ENCODE measurements at places on chromosomes 5 and 9. TPM values are rescaled to one million over a fixed set of nuclear protein-coding genes. Genes with fewer than 3 reads are reported as not detected.

GRCh38 chr5:120599576-120599975 lies 135.5 kb downstream of the PRR16 start:
- no peak for DNase-seq

DNA sequence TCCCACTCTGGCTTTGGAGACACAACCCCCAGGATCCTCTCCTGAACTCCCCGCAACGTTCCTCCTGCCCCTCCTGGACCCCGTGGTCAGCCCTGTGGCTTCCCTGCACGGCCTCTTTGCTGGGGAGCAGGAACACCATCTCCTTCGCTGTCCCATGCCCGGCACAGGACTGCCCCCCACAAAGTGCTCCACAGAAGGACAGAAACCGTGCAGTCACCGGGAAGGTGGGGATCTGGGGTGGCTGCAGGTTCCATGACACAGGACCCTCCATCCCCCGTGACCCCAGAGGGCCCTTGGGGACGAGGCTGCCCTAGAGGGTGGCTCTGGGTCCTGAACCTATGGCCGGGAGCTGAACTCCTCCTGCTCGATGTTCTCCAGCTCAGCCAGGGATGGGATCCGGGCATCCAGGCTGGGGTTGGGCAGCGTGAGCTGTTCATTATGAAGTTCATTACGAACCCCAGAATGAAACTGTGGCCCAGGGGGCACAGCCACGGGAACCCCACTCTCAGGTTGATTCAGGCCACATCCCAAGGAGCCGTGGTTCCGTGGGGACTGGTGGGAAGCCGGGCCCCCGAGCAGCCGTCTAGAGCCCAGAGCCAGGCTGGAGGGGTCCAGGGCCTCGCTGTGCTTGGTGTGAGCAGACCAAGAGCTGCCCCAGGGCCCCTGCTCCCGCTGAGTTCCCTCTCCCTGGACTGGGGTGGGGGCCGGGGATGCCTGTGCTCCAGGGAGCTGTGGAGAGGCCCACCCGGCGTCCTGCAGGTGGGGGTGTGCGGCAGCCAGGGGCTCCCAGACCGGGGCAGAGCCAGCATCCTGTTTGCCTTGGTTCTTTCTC lies 684 bp upstream of the SLC6A19 start:
- DNase-seq: no peak

DNA sequence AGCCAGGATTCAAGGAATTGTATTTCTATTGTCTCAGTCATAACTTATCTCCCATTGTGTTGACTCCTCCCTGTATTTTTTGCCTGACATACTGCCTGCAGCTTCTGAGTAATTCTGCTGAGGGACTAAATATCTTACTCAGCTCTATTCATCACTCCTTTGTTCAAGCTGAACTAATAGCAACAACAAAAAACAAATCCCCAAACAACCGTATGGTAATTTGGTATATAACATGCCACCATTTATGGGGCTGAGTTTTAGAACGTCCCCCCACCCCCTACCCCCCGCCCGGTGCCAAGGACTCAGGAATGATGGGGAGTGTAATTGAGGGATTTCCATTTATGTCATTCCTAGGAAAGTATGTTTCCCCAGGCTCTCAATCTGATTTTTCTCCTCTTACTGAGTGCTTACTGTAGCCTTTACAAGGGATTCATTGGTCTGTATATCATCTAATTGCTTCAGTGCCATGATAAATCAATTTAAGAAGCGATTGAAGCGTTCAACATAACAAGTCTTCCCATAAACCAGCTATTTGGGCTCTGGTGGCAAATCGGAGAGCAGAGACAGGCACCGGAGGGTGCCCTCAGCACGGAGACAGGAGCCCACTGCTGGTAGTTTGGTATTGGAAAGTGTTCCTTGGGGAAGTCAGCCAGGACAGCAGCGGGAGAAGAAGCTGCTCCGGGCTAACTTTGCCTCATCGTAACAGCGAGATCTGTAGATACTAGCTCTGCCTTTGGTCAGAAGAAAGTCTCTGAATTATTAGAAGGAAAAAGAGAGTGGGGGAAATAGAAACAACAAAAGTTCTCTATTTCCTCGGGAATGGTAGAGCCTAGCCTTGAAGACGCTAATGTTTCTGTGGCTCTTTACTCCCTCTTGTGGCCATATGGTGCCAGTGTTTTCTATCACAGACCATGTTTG lies 40.7 kb upstream of the HSD17B4 start:
- DNase-seq: peak; percentile 35

DNA sequence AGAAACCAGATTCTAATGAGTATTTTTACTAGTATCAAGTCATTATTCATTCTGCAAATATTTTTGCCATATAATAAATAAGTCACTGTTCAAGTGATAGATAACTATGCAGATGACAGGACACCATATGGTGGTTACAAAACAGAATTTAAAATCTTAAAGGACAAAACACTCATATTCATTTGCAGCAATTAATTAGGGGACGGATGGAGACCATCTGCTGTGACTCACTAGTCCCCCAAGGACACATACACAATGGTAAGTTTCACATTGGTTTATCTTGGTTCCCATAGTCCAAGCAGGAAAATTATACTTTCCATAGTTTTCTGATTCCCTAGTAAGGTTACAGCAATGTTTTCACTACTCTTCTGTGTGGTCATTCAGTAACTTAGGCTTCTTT lies 28.4 kb upstream of the SPATA31C2 start:
- no peak for DNase-seq

DNA sequence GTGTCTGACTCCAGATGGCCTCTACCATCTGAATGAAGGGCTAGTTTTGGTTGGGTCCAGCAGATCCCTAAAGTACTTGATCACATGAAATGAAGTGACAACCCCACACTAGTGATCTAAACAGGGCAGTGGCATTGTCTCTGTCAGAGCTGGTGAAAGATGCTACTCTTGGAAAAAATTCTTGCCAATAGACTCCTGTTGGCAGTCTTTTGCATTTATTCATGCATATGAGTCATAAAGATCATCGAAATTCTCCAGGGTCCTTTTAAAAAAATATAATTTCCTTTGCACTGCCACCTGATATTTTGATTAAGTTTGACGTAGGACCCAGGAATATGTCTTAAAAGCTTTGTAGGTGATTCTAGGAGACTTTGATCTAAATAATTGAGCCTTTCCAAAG lies 135.1 kb upstream of the ELL2 start:
- DNase-seq: no peak

GRCh38 chr9:128899566-128900322 lies 17.8 kb downstream of the LRRC8A start:
- no peak for DNase-seq

- no peak for DNase-seq
Measured at GRCh38 chr9:99760421-99760820, 61.3 kb upstream of the NR4A3 start.

- DNase-seq: no peak
Measured at GRCh38 chr5:89055015-89055694, 172.2 kb upstream of the MEF2C start.

DNA sequence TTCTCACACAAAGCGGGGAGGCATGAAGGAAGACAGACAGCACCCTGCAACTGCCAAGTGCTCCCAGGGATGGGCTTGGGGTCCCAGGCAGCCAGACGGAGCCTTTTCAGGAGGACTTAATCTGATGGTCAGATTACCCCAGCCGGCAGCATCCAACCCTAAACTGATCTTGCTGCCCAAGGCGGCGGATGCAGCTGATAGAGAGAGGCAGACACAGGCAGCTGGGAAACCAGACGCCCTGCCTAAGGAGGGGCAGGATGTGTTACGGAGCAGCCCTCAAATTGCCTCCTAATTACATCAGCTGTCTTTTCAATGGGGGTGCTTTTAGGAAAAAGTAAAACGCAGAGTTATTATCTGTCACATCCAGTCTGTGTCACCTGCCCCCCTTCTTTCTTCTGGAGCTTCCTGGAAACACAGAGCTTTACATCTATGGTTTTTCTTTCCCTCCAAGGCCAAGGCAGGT lies 190.9 kb upstream of the PANK3 start:
- no peak for DNase-seq

DNA sequence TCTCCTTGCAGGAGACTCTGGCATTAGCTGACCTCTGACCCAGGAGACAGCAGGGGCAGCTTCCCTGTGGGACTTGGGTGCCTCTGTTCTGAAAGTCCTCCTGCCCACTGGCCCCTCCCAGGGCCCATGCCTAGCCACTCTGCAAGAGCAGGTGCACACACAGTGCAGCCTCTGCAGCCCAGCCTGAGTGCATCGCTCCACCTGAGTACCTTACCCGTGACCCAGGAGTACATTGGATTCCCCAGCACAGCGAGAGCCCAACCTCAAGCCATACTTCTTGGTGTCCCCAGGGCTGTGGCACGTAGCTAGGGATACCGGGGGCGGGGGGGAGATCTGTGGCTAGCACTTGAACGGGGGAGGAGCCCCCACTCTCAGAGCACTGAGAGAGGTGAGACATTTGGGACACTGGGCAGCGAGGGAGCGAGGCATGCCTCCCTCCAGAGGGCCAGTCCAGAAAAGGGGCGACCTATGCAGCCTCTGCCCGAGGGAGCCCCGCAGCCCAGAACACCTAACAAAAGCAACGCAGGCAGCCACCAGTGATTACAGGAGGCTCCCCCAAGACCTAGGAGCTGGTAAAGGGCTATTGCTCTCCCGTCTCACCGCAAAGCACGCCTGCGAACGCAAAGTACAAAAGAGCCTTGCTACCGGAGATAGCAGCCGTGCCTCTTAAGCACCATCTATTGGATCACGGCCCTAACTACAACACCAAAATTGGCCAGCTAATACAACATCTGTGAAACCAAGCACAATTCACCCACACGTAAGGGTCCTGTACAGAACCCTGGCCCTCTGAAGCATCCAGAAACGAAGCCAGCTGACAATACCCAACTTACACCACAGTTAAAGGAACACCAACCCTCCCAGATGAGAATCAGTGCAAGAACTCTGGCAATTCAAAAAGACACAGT lies 826 bp upstream of the PRDM9 start:
- no peak for DNase-seq

DNA sequence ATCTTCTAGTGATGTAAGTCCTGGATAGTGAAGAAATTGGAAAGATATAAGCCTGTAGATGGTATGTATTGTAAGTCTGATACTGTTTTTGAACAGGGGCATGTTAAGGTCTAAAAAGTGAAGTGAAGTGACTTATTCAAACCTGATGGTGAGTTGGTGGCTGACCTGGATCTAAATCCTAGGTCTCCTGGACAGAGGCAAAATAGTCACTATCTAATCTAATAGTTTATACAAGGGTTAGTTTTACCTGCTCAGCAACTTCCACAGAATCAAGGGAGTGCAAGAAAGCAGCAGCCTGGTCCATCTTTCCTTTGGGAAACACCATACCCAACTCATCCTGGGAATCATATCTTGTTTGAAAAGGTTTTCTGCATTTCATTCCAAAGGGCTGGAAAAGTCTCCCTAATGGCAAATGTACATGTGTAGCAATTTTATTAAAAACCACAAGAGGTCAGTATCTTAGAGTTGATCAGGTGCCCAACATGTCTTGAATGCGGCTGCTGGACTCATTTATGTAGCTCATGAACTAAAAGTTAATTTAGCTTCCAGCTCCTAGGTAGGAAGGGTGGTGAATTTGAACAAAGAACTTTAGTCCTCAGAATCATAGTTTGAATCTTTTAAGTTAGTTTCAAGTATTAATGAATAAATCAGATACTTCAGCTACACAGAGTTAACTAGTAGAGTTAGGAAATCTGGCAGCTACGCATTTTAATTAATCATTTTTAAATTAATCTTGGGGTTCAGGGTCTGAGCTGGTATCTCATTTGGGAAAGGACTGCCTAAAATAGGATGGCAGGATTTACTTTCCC lies 26.0 kb downstream of the SKP2 start:
- no peak for DNase-seq

GRCh38 chr5:139482050-139482889 lies at the start of gene STING1:
STING1 (minus strand) TSS chr5:139482758; CDS start chr5:139481704, 1,054 bp downstream.
- no peak for DNase-seq

DNA sequence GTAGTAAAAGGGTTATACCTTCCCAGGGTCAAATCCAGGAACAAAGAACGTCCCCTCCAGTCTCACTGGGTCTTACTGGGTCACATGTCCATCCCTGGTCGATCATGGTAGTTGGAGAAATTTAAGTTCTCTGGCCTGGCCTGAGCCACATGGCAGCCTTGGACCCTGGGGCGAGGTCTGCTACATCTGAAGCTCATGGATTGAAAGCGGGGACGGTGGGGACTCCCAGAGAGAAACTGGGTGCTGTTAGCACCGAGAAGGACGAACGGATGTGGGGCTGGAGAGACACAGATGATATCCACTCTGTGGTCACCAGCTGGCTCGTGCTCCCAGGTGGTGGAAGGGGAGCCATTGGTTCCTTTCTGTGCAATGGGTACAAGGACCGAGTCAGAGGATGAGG lies 46.9 kb downstream of the TSPAN17 start:
- no peak for DNase-seq

GRCh38 chr9:71308454-71308853 lies 187.0 kb upstream of the TRPM3 start:
- no peak for DNase-seq

DNA sequence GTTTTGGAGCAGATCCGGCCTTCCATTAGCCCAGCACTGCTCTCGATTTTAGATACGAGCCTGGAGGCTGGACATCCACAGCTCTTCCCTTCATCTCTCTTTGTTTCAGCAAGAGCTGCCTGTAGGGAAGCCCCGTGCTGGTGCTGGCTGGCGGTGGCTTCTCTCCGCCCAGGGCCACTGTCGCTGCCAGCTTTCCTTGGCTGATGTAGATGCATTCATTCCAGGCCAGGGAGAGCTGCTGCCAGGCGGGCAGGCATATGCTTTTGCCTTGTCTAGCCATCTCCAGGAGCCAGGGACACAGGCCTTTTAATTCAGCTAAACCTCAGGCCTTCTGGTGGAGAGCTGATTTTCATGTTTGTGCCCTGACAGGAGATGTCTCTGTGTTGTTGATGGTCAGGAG lies 409.3 kb upstream of the CLINT1 start:
- DNase-seq: no peak

DNA sequence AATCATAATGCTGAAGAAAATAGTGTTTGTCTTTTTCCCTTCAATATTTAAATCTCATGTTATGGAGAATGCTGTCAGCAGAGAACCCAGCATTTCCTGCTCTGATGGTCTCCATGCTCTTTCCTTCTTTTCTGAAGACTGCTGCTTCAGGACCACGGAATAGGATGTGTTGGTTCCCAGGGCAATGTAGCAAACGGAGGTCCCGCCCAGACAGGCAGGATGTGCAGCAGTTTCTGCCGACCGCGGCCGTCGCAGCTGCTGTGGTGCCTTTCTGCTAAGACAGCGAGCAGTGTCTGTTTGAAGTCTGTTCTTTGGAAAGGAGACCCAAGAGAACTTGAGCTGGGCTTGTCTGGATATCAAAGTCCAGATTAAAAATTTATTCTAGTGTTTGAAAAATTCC lies 654.3 kb downstream of the CCDC171 start:
- no peak for DNase-seq

GRCh38 chr5:14261235-14261634 lies 118.1 kb downstream of the TRIO start:
- no peak for DNase-seq

DNA sequence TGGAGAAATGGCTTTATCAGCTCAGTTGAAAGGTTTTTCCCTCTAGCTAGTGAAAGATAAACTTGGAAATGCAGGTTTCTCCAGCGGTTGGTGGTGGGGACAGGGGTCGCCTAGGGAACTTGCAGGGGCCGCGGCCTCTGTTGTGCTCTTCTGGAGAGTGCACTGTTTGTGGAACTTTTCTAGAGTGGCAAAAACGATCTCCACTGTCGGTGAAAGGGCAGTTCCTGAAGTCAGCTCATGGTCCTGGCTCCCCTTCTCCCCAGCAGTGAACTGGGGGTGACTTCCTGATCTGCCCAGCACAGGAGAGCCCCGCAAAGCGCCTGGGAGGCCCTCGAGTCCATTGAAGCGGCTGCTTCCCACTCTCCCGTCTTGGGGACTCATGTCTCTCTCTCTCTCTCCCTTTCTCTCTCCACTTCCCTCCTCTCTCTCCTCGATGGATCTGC lies 3.2 kb downstream of the IRX1 start:
- DNase-seq: no peak

Gene EIF4E1B
- total RNA-seq: not detected

Gene LCN1
- not detected for total RNA-seq

Gene CCDC171
- total RNA-seq: 56.5 TPM

Gene PCDHB15
- 22.1 TPM for total RNA-seq

Gene OTP
- total RNA-seq: not detected
